Urothelium cell line (cell line): ENCODE measurements at places on chromosomes 2 and 18.

DNA sequence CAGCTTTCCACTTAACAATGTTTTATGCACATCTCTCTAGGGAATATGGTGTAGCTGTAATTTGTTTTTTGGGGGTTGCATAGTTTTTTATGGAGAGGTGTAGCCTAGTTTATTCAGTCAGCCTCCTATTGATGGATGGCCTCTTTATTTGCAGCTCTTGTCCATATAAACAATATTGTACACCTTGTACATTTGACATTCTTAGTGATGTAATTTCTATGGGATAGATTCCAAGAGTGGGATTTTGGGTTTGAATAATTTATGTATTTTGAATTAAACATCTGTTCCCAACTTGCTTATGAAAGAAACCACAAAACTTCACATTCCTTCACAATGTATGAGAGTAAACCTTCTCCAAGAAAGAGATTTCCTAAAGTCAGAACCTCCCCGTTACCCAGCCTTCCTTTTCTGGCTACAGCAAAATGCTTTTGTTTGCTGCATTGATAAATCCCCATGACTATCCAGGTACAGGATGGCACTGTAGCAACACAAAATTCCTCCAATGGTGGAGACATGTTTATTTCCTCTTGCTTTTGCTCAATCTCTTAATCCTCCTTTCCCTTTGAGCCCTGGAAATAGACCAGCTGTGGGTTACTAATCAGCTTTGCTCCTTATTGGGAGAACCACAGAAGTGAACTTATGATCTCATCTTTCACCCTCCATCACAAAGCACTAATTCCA, 58.4 kb upstream of the GALR1 start:
- DNase-seq = no peak

DNA sequence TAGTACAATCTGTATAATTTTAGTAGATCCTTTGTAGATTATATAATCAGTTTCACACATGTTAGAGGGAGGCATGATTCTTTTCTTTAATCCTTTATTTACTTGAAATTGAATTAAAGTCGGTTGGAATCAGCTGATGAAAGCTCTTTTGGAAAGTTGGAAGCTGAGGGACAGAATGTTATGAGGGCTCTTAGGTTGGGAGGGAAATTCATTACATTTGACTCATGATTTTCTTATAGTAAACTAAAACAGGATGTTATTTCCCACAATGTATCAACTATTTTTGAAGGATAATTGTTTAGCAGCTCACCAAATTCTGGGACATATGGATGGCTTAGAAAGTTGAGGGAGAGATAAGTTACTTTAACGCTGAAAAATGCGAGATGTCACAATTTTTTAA, 52.7 kb upstream of the TMEFF2 start:
- no peak for DNase-seq

DNA sequence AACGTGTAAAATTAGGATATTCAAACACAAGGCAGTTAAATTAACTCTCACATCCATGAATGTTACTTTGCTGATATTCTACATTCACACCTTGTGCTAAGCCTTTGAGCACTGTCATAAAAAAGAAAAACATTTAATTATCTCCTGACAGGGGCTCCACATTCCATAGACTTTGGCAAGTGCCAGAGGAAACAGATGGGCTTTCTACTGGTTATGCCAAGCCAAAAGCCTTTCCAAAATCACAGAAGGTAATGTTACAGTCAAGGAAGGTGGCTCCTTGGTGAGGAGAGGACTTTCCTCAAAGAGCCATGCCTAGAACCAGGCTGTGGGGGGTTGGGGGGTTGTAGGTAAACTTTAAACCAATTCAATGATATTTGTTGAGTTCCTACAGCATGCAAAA, 12.4 kb downstream of the MYO5B start:
- DNase-seq = no peak

DNA sequence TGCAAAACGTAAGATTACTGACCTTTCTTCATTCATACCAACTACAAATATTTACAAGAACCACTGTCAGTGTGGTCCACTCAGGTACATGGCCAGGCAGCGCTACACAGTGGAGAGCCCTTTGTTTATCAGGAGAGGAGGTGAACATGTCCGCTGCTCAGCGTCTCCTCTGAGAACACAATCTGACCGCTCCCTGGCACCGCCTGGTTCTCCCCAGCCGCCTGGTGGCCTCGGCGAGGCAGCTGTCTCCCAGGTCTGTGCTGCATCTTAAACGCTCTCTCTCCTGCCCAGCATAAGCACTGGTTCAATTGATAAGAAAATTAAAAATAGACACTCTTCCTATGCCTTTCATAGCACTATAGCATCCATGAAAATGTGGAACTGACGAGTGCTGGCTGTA, 146.8 kb upstream of the PXDN start:
- DNase-seq = no peak

GRCh38 chr18:33536904-33537303, 41.1 kb upstream of the ASXL3 start:
- no peak for DNase-seq

GRCh38 chr18:61833978-61834377, 58.8 kb downstream of the RNF152 start:
- DNase-seq = no peak

- DNase-seq = no peak
Observed at GRCh38 chr2:17065536-17065935, 399.9 kb upstream of the CYRIA start.

- DNase-seq = no peak
Observed at GRCh38 chr18:68053290-68053689, 536.8 kb upstream of the DSEL start.
